Progenitor cell of endocrine pancreas (in vitro differentiated cells): ENCODE measurements at places on chromosomes 3 and 15.

GRCh38 chr3:146655333-146655996, 50.3 kb upstream of the PLSCR5 start:
- DNase-seq: no peak

DNA sequence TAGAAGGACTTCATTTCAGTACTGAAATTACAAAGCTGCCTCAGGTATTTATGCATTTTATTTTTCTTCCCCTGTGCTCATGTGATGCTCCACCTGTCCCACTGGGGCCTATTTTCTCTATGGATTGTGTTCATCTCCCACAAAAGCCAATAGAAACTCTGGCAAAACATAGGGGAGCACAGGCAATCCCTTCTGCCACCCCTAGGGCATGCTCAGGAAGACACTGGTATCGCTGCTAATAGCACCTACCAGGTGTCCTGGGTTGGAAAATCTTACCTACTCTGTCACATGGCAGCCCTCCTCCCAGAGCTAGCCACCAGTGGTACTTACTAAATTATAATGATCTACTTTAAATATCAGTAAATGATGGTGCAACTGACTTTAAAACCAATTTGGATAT, 427.4 kb downstream of the FGF12 start:
- DNase-seq: no peak

GRCh38 chr3:183266454-183266853, 13.4 kb downstream of the B3GNT5 start:
- no peak for DNase-seq

DNA sequence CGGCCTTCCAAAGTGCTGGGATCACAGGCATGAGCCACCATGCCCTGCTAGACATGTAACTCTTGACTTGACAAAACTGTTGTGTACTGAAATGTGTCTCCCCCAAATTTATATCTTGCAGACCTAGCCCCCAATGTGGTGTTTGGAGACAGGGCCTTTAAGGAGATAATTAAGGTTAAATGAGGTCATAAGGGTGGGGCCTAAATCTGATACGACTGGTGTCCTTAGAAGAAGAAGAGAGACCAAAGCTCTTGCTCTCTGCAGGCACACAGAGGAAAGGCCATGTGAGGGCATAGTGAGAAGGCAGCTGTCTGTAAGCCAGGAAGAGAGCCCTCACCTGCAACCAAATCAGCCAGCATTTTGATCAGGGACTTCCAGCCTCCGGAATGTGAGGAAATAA, 361.3 kb downstream of the SV2B start:
- DNase-seq: no peak

DNA sequence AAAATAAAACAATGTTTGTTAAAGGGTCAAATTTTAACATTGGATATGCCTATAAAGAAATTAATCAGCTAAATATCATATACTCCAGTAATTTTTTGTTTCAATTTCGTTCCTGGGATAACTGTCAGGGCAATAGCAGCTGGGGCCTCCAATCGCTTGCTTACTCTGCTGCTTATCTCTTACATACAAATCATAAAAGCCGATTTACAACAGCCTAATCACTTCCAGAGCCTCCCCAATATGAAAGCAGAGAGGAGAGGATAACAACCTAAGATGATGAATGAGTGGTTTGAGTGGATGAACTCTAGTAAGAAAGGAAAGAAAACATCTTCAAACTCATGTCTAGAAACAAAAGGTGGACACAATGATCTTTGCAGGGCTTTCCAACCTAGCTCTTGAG, 80.7 kb upstream of the PSMD6 start:
- DNase-seq: no peak

DNA sequence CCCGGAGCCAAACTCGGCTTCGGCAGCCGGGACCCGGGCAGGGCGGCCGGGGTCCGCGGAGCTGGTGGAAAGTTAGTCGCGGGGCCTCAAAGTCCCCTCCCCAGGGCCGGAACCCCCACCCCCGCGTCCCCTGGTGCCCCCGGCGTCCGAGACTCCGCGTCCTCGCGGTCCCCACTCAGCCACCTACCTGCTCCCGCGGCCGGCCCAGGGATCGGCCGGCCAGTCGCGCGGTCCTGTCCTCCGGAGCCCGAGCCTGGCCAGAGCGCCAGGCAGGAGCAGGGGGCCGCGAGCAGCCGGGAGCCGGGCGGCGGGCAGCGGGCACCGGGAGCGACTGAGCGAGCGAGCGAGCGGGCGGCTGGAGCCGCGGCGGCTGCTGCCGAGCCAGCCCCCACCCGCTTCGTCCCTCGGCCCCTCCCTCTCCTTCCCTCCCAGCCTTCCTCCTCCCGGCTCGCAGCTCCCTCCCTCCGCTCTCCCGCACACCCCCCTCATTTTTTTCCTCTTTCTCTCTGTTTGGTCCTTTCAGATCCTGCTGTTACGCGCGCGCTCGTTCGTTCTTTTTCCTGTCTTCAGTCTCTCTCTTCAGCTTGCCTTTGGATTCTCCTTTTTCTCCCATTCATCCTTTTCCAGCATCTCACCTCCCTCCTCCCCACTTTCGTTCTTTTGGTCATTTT, at the start of gene MEGF11:
Gene MEGF11 (minus strand): TSS at position 333 of the 671 bp plus-strand sequence. CDS start 125,347 bp downstream, outside the sequence.
- peak; percentile 23 for DNase-seq

- DNase-seq: no peak
These were observed 994.6 kb downstream of the TBL1XR1 start for GRCh38 chr3:176202652-176203051.

DNA sequence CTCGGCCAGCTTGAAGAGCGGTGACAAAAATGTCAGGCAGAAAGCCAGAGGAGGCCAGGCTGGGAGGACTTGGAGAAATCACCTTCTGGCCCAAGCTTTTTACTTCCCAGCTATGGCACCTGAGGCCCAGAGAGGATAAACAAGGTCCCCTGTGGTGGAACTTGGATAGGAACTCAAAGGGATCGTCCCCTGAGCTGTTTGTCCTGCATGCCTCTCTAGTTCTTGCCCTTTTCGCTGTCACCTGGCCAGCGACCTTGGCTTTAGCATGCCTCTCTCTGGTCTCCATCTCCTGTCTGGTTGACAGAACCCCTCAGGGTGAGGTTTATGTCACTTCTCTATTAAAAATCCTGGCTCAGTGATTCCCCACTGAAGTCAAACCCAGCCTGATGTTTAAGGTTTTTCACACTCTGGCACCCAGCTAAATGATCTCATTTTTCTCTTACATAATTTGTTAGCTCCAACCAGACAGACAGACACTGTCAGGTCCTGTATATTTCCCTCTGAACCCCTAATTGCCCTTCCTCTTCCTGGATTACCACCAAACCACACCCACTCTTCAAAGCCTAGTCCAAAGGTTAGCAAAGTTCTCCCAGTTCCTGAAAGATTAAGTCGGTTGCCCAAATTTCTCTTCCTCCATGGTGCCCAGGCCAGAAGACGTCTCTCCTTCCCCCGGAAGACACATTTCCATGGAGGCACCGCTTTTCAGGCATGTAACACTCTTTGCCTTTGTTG, 169.1 kb downstream of the FAM43A start:
- no peak for DNase-seq

- no peak for DNase-seq
These were observed 60.5 kb downstream of the CERS3 start for GRCh38 chr15:100468285-100468684.

GRCh38 chr15:83356501-83357399, 72.3 kb upstream of the BNC1 start:
- DNase-seq: no peak

GRCh38 chr15:19987389-19988048, 554.1 kb downstream of the GOLGA6L6 start:
- DNase-seq: no peak

- no peak for DNase-seq
These were observed 8.2 kb downstream of the MAP2K1 start for GRCh38 chr15:66394915-66395314.

DNA sequence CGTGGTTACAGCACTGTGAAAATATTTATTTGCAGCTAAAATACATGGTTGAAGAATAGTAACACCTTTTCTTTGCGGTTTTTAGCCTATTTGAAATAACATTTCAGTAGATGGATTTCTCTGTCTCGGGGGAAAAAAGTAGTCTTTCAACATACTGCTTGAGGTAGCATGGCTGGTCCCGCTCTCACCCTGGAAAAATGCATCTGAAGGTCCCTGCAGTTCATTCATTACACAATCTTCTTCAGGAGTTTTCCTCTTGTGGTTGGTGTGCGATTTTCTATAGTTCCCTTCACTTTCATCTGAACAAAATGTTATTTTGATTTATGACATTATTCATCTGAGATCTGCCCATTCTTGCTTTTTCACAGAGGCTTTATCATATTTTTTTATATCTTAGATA, 75.9 kb downstream of the STRIT1 start:
- DNase-seq: no peak

- no peak for DNase-seq
These were observed 46.0 kb upstream of the MYRIP start for GRCh38 chr3:39763390-39763789.

DNA sequence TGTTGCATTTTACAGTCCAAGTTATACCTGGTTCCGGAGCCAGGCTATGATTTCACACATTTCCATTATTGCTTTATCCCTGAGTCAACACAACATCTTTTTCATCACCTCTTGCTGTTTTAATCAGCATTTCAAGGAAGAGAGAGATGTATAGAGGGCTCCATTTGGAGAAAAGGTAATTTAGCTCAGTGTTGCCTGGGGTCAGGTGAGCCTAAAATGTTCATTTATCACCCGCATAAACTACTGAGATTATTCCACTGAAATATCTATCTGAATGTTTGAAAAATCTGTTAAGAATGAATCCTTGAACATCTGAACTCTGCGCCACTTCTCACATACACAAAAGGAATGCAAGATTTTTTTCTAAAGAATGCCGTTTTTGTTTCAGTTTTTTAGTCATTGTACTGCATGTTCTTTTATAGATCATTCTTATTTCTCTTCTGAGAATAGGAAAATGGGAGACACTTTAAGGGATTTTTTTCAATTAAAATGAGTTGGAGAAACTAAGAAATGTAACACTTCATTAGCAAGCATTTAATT, 51.5 kb upstream of the AGTR1 start:
- DNase-seq: no peak

DNA sequence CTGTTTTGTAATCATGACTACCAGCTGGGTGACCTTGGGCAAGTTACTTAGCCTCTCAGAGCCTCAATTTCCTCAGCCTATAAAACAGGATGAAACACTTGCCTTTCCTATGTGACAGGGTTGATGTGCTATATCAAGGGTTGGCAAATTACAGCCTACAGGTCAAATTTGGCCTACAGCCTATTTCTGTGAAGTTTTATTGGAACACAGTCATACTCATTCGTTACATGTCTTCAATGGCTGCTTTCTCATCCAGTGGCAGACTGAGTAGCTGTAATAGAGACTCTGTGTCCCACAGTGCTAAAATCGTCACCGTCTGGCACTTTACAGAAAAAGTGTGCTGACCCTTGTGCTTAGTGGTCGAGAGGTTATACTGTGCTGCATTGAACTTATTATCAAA, 16.6 kb downstream of the ABHD6 start:
- no peak for DNase-seq

DNA sequence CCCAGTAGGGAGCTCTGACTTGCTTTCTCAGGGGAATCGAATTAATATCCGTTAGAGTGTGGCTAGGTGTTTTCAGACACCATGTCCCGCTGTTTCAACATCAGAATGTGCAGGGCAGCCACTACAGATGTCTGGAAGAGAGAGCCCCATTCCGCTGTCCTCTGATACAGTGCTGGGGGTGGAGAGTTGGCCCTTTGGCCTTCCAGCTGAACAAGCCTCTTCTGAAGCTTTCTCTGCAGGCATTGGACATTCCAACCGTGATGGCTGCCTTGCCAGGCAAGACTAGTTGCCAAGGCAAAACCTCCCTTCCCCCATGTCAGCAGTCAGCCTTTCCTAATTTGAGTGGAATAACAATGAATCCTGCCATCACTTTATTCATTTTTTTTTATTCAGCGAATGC, 1.5 kb downstream of the FAH start:
- no peak for DNase-seq

DNA sequence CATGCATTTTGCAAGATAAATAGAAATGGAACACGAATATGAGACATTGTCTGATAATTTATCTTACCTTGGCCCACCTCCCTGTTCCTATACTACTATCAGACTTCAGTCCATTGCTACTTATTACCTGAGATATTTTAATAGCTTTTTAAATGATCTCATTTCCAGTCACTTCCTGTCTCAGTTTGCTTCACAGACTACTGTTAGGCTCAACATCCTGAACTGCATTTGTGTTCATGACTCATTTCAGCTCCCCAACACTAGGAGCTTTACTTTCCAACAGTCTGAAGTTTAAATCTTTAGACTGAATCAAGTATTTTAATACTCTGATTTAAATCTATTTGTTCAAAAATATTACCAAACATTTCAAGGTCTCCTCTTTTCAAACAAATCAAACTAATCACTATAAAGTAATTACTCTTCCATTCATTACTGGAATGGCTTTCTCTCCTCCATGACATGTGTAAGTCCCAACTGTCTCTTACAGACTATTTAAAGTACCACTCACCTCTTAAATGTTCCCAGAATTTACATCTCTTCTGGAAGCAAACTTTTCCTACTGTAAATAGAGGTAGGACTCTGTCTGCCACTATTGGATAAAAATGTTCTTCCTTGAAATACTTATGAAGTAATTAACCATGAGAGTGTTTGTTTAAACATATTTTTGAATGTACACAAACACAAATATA, 1277.6 kb downstream of the ZPLD1 start:
- no peak for DNase-seq

GRCh38 chr3:31377045-31377642, 155.6 kb upstream of the STT3B start:
- no peak for DNase-seq

DNA sequence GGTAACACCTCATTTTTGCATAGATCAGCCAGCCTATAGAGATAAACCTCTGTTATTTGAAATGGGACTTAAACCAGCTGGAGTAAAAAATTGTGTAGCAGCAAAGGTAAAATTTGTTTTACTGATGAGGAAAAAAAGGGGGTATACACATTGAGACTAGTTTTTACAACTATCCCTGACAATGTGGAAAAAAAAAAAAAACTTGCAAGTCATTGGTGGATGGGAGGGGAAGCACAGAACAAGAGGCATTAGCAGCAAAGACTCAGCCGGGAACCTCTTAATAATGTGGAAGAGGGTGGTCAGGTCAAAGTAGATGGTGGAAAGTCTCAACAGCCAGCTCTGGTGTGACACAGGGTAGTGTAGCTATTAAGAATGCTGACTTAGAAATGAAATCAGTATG, 14.5 kb downstream of the FBXO22 start:
- no peak for DNase-seq

DNA sequence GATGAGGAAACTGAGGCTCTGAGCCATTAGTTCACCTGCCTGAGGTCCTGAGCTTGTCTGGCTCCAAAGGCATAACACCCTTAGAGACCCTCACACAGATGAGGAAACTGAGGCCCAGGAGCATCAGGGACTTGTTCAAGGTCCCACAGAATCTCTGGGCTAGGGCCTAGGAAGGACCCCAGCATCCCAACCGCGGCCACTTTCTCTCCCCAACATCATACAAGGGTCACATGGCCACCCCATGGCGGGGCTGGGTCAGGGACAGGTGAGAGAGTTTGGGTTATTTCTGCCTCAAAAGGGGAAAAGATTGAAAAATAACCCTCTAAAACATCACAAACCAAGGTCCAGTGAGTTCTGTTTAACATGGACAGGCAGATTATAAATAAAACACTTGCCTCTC, 6.7 kb downstream of the LINGO1 start:
- no peak for DNase-seq

GRCh38 chr15:27686369-27686768, 412.7 kb downstream of the OCA2 start:
- no peak for DNase-seq

GRCh38 chr15:58597943-58598828, 151.3 kb downstream of the ADAM10 start:
- DNase-seq: no peak

GRCh38 chr3:104856741-104857140, 510.0 kb upstream of the ALCAM start:
- DNase-seq: no peak

- peak; percentile 58 for DNase-seq
These were observed 1.4 kb upstream of the PARP14 start for GRCh38 chr3:122679085-122679881.
